Amygdala (tissue), 56 donors: ENCODE measurements at places on chromosomes 5 and 9.

DNA sequence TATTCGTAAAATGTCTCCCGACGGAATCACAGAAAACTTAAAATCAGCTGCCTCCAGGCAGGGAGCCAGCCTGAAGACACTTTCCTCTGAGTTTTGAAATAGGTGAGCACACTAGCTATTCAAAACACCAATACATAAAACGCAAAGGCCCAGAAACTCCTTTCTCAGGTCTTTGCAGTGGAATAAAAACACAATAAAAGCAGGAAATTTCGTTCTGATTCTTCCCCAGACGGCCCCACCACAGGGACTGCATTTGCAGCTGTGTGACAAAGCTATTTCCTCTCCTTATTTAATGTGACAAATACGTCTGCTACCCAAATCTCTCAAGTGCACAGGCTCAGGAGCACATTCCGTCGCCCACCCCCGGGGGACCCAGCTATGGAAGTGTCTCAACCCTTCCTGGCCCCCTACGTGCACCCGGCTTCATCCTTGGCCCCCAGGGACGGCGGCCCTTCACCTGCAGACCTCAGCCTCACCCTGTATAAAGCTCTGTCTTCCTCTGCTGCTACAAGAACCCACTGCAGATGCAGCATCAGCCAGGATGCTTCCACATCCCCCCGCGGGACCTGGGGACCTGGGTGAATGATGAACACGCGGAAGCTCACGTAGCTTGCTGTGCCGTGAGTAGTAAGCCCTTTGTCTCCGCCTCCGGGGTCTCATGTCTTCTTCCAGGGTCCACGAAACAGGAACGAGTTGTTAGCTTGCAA, 24.9 kb downstream of the AHRR start:
- DNase-seq: no peak

DNA sequence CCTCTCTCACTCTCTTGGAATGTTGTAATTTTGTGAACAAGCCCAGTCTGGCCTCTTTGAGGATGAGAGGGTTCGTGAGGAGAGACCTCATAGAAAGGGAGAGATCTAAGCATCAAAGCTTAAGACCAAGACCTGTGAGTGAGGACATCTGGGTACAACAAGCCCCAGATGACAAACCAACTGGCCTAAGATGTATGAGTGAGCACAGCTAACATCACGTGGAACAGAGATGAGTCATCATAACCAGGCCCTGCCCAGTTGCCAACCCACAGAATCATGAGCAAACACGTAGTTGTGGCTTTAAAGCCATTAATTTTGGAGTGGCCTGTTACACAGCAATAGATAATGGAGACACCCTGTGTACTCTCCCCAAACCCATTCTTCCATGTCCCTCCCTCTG, 439.1 kb upstream of the KIF2A start:
- DNase-seq: no peak

GRCh38 chr5:35902046-35902672, 36.3 kb downstream of the CAPSL start:
- DNase-seq: no peak

GRCh38 chr9:136773386-136774044, 9.2 kb upstream of the LCN15 start:
- no peak for DNase-seq

DNA sequence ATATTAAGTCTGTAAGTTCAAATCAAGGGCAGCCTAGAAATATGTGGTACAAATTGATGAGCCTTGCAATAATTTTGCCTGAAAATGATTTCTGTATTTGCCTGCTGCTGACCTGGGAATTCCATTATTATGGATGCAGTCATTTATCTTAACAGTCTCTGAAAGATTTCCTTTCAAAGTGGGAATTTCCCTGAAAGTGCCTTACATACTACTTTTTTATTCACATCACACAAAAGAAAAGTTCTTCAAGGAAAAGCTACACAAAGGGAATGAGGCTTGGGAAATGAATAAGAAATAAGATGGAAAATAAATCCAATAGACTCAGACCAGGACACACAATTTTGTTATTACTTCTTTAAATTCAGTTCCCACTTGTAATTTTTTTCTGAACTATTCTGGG, 537.8 kb upstream of the PTGER4 start:
- no peak for DNase-seq

- DNase-seq: no peak
Observed at GRCh38 chr5:44942524-44943001, 133.8 kb downstream of the MRPS30 start.

DNA sequence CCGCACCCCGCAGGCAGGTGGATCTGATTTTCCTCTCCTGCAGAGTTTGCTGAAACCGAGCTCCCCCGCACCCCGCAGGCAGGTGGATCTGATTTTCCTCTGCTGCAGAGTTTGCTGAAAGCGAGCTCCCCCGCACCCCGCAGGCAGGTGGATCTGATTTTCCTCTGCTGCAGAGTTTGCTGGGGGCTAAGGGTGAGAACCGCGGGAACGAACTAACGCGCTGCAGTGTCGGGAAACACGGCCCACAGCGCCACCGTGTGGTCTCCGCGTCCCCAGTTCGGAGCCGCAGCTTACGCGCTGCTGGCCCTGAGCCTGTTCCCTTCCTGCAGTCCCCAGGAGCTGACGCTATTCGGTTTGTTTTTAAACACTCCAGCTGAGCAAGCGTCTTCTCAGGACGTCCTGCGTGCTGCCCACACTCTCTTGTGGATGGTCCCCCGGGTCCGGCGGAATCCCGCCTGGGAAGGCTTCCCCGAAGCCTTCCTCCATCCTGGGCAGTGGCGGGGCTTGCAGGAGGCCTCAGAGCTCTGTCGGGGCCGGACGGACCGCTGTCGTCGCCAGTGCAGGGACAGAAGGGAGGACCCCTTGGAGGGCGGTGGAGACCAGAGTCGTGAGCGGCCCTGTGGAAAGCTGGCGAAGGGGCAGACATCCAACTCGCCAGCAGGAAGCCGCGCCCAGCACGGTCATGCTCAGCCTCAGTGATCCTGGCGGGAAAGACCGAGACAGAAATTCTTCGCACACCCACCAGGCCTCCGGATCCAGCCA, 121.2 kb upstream of the LPCAT1 start:
- peak; percentile 58 for DNase-seq

DNA sequence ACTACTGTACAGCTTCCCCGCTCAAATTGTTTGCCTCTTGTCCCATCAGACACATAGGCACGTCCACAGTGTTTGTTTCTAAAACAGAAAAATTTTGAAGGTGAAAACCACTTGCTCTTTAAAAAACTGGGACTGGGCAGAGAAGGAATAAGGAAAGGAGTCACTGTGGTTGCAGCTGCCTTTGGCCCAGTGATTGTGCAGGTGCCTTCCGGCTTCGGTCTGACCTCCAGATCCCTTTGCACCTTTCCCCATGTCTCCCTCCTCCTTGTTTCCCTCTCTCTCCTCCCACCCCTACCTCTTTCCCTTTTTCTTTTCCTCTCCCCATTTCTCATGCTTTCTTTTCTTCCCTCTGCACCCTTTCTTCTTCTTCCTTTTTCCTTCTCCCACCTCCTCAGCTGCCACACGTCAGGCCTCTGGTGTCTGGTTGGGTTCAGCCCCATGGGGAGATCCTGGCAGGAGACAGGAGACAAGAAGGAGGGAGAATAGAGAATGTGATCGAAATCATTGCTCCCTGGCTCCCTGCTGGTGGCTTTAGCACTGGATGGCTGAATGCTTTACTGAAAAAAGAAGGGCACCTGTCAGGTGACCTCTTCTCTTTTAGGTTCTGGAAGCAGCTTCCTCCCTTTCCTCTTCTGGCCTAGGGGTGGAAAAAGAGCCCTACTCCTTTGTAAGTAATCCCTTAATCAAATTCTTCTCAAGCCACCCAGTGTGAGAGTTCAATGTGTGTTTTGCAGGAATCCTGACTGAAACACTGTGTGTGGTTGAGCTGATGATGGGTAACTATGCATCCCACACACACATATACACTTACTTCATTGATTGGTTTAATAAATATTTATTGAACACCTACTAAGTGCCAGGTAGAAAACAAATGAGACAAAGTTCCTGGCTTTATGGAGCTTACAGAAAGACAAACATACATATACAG, 267.3 kb downstream of the MAST4 start:
- no peak for DNase-seq

DNA sequence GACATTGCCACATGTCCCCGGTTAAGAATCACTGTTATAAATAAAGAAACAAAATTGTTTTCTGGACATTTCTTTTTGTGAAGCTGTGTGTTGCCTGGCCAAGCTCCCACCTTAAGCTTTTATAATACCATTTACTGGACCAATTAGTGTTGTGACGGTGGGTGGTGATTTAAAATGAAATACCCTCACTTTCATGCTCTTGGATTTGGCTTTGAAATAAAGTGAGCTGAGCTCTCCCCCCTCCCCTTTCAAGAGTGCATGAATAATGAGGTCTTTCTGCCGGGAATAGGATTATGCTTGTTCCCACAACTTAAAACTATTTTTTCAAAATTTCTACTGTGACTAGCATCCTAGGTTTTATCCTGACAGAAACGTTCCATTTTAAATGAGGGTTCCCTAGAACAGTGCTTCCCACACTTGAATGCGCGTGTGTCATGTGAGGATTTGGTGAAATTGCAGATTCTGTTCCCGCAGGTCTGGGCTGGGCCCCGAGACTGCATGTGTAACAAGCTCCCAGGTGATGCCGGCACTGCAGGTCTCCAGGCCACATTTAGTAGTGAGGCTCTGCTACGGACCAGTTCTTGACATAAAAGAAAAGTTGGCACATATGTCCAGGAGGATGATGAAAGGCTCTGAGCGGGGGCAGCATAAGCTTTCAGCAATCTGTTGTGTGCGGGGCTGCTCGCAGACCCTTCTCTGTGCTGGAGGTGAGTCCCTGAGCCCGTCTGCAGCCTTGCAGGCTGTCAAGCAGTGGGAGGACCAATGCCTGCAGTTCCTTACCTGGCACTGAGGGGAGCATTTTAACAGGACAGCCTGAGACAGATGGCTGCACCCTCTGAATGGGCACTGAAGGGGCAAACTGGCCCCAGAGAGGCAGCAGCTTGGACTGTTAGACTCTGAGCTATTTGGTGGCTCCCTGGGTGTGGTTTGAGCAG, 24.4 kb downstream of the IQGAP2 start:
- DNase-seq: no peak

DNA sequence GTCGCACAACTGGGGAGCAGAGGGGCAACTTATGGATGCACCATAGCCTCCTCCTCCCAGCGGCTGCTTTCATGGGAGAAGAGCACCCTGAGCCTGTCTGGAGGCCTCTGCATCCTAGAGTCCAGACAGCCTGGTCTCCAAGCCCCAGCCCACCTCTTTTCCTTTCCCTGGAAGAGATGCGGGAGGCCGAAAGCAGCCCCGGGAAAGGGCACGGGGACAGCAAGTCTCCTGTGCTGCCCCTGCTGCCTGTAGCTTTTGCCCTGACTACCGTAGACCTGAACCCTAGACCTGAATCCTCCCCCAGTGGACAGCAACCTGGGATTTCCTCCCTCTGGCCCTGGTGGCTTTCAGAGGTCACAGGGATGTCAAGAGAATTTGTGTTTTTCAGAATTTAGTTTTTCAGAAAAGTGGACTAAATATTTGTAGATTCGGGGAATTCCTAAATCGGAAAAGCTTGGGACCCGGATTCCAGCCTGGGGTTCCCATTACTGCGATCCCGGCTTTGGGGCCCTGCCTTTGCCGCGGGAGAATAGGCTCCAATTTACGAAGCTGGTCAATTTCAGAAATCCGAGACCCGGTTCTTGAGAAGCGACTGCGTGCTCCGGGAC, 4.3 kb upstream of the PITX1 start:
- no peak for DNase-seq

- DNase-seq: no peak
Observed at GRCh38 chr5:668283-668995, 24.7 kb downstream of the TPPP start.

GRCh38 chr5:56496581-56497063, 263.5 kb upstream of the ANKRD55 start:
- DNase-seq: no peak

DNA sequence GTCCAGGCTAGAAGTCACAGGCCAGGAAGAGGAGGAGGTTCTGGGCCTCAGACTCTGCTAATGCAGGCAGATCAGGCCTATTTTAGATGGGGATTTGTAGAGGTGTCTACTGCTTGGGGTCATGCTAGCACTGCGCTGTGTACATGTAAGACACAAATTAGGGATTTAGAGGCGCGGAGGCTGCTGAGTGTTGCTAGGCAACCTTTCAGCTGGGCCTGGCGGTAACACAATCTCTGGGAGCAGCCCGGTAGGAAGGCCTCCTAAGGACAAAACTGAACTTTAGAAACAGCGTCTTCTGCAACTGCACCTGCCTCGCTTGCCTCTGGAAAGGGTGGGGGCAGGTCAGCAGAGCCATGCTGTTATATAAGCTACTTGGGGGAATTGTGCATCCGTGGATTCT, 147.9 kb downstream of the MACROH2A1 start:
- no peak for DNase-seq

- DNase-seq: no peak
Observed at GRCh38 chr5:168947212-168947868, 353.6 kb downstream of the SLIT3 start.

DNA sequence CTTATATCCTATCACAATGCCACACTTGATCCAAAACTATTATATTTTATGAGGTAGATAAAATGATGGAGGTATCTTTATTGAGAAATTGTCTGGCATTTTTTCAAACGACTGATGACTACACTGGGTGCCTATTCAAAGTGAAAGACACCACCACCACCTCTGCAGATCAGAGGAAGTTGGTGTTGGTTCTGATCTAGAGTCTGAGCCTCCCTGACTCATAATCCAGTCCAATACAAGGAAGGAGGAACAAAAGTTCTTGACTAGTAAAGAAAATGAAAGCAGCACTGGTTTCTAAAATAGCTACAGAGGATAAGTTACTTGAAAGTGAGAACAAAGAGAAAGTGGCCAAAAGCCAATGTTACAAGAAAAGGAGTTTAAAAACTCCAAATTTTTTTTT, 139.9 kb downstream of the RFX3 start:
- no peak for DNase-seq

- DNase-seq: peak; percentile 53
Observed at GRCh38 chr5:109410389-109411148, 795 bp upstream of the PJA2 start.

- no peak for DNase-seq
Observed at GRCh38 chr5:149036168-149036567, 26.7 kb downstream of the SH3TC2 start.

DNA sequence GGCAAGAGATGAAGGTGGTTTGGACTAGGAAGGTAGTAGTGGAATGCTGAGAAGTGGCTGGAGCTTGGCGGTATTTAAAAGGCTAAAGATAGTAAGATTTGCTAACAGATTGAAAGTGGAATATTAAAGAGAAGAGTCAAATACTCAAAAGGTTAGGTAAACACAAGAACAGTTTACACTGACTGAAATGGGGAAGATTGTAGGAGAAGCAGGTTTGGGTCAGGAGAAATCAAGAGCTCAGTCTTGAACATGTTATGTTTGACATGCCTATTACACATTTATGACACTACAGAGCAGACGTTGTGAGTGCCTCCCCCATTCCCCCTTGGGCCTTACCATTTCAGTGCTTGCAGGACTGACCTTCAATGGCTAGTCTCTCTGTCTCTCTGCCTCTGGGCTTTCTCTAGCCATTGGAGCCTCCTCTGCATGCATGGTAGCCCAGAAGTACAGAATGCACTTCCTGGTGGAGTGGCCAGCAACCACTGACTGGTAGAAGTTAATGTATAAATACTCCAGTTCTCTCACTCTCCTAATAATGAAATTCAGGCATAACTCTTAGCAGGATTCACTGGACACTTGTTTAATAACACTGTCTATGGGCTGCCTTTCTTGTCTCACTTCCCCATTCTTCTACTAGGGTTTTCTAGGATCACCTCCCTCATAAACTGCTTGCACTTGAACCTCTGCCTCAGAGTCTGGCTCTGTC, 56.8 kb downstream of the HMGCS1 start:
- DNase-seq: no peak

GRCh38 chr5:143226361-143226760, 177.1 kb downstream of the NR3C1 start:
- DNase-seq: no peak

- DNase-seq: no peak
Observed at GRCh38 chr9:81682797-81683196, 6.5 kb downstream of the TLE1 start.

- no peak for DNase-seq
Observed at GRCh38 chr5:44987026-44987425, 178.3 kb downstream of the MRPS30 start.
